HT-29 (cell line): ENCODE measurements at places on chromosomes 3 and 15. TPM values are rescaled to one million over a fixed set of nuclear protein-coding genes. Genes with fewer than 3 reads are reported as not detected.

- no peak for DNase-seq
These were observed 134.0 kb downstream of the PGPEP1L start for GRCh38 chr15:98873441-98874218.

- no peak for DNase-seq
These were observed 36.7 kb upstream of the BDH1 start for GRCh38 chr3:197592361-197593045.

DNA sequence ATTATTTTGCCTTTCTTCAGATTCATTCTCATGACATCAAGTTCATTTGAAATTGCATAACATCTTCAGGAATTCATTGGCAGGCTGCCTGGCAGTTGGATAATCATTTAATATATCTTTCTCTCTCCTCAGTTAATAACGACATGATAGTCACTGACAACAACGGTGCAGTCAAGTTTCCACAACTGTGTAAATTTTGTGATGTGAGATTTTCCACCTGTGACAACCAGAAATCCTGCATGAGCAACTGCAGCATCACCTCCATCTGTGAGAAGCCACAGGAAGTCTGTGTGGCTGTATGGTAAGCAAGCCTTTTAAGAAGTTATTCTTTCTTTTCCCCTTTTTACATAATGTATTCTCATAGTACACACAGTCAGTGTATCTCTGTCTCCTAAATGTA lies 38.2 kb downstream of the TGFBR2 start:
- no peak for DNase-seq

- no peak for DNase-seq
These were observed 215.6 kb upstream of the CD96 start for GRCh38 chr3:111326144-111326995.

GRCh38 chr3:79467721-79468120 lies 300.1 kb downstream of the ROBO1 start:
- DNase-seq = no peak

- DNase-seq = no peak
These were observed 93.3 kb upstream of the NLGN1 start for GRCh38 chr3:173304182-173304800.

GRCh38 chr3:138259126-138259525 lies 70.5 kb downstream of the NME9 start:
- no peak for DNase-seq

DNA sequence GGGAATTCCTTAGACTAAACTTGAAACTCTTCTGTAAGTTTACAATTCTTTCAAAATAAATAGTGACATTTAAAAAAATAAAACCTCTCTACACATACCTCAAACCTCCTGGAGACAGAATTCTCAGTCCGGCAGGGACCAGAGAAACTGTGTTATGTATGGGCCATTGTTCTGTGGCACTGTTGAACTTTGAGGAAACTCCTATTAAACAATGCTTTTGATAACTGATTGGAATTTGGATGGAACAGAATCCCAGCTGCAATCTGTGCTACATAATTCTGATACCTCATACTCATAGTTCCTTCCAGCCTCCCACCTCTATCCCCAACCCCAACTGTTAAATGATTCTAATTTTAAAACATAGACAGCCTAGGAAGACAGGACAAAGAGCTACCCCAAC lies 85.0 kb downstream of the TM4SF4 start:
- no peak for DNase-seq

- DNase-seq = no peak
These were observed 150.9 kb downstream of the FMN1 start for GRCh38 chr15:33043636-33044035.

GRCh38 chr3:116322750-116323375 lies 122.4 kb downstream of the LSAMP start:
- no peak for DNase-seq

DNA sequence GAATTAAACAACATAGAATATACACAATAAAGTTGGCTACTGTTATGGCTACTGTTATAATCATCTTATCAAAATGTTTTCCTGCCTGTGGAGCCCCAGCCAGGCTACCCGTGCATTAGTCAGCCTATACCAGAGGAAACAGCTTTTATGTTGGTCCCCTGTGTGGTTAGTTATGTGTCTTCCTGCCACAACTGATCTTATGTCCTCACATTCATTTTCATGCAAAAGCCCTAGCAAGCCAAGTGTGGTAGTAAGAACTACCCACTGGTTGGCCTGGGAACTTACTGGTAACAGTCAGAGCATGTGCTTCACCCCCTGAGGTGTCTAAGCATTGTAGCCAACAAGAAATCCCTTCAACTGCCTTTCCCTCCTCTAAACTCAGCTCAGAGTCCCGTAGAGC lies 21.8 kb downstream of the MGLL start:
- no peak for DNase-seq

DNA sequence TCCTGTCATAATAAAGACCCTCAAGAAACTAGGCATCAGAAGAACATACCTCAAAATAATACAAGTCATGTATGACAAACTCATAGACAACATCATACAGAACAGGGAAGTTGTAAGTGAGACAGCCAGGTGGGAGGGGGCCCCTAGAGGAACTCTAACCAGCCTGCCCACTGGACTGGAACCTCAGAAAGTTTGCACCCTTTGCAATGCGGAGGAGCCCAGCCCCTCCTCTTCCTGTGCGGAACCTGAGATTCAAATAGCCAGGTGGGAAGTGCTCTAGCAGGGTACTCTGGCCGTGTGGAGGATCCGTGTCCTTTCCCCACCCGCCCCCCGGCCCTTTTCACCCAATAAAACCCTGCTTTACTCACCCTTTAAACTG lies 387.0 kb upstream of the CBLB start:
- no peak for DNase-seq

DNA sequence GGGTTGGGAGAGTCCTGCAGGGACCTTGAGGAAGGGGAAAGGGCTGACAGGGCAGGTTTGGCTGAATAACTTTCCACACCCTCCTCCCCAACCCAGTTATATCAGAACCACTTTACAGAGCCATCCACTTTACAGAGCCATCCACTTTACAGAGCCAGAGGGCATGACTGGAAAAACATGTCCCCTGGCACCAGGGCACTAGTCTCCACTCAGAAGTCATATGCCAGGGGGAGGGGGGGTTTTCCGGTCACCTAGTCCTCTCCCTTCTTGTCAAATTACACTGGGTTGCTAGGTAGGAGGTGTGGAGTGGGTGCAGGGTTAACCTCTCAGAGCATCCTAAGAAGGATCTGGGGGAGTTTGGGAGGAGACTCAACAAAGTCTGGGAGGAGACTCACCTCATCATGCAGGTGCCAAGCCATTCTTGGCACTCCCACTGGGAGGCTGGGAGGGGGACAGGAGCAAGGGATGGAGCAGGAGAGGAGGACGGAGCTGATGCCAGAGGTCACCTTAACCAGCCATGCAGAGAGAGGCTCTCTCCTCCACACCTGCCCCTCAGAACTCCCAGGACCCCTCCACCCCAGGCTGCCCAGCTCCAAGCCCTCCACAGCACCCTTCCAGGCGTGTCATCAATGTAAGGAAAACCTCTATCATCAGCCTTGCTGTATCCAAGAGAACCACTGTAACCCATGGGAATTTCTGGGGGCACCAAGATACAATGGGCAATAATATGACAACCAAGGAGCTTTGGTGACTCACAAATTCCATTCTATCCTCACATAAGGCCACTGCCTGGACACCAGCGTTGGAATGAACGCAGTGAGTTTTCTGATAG lies 1.7 kb downstream of the LRRC2 start:
- DNase-seq = no peak

DNA sequence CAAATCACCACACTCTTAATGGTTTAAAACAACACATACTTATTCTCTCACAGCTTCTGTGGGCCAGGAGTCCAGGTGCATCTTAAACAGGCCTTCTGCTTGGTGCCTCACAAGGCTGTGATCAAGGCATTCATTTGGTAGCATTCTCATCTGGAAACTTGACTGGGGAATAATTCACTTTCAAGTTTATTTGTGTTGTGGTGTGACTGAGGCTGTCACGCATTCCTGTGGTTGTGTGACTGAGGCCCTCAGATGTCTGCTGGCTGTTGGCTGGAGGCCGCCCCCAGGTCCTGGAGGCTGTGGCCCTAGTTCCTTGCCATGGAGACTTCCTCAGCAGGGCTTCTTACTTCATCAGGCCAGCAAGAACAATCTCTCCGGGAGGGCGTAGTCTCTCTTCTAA lies 16.9 kb upstream of the FAM3D start:
- peak; percentile 35 for DNase-seq

GRCh38 chr3:48402281-48402732 lies 27.6 kb downstream of the PLXNB1 start:
- DNase-seq = no peak

GRCh38 chr15:43828061-43828657 lies 1.4 kb downstream of the WDR76 start:
- DNase-seq = no peak

DNA sequence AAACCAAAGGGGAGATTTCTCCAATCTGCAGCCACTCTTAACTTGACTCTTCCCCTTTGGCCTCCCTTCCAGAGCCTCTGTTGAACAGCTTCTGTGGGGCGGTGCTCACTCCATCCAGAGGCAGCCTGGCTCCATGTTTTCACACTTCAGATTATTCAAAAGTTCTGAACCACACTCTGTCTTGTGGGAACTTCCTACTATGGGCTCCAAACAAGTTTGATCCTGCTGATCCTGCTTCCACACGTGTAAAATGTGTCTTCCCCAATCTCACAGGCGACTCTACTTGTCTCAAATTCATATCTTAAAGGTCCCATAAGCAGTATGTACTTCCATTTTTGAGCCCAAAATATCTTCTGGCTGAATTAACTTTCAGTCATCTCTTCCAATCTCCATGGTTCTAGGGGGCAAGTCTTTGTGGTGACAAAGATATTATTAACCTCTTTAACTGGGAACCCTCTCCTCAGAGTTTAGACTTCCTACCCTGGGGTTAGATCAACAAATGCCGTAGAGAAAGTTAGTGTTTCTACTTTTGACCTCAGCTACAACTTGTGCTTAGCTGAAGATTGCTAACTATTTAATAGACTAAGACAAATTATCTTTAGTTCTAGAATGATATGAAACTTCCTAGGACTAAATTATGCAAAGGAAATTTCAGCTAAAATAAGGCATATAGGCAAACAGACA lies 176.3 kb upstream of the BCL6 start:
- no peak for DNase-seq

GRCh38 chr3:66762916-66763693 lies 235.0 kb upstream of the KBTBD8 start:
- no peak for DNase-seq

DNA sequence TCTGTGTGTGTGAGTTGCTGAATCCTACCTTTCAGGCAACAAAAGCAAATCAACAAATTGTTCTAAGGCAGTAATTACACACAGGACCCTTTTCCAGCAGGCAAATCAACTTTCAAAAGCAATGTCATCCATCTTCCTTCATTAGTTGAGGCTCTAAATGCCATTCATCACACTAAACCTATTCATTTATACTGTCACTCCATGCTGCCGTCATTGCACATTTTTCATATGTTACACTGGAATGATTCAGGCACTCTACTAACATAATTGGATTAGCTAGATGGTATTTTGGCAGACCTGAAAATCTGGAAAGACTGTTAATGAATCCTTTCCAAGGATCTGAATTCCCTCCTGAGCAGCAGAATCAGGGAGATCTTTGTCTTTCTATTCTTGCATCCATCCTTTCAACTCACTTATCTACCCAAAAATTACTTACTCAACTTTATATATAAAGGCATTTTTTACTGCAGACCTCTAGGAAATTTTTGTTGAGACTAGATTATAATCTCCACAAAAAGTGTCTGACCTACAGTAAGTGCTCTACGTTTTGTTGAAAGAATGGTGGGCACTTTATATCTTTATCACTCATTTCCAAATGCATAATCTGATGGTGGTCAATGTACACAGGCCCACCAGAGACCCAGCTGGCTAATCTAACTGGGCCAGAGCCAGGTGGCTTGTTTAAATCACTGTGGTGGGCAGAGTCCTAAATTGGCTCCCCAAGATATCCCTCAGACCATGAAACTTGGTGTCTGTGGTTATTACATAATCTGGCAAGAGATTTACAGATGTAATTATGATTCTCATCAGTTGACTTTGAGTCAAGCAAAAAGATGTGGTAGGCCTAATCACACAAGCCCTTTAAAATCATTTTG lies 25.0 kb downstream of the MIX23 start:
- no peak for DNase-seq

GRCh38 chr3:134675726-134676256 lies 25.0 kb upstream of the KY start:
- no peak for DNase-seq

DNA sequence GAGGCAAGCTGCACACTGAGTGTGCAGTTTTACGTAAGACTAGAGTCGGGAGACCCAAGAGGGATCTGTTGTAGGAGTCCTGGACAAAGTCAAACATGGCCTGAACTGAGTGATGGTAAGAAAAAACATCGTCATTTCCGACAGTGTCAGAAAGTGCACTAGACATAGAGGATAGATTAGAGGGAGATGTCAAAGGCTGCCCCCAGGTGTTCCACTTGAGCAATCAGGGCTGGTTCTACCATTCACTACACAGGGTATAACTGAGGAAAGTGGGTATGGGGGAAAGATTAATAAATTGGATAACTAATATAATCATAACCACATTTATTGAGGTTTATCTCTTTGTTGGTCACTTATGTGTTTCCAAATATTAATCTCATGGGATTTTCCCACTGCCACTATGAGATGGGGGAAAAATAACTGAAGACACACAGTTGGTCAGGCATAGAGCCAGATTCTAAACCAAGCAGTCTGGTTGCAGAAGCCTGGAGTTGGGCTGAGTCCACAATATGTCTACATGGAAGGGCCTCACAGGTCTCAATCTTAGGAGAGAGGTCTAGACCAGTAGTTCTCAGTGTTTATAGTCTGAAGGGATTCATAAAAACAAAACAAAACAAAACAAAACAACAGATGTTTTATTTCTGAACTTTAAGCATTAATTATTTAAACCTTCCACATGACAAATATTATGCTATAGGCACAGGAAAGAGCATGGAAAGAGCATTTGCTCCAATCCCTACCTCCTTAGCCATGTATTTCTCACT lies 766.5 kb downstream of the NTRK3 start:
- DNase-seq = peak; percentile 42

DNA sequence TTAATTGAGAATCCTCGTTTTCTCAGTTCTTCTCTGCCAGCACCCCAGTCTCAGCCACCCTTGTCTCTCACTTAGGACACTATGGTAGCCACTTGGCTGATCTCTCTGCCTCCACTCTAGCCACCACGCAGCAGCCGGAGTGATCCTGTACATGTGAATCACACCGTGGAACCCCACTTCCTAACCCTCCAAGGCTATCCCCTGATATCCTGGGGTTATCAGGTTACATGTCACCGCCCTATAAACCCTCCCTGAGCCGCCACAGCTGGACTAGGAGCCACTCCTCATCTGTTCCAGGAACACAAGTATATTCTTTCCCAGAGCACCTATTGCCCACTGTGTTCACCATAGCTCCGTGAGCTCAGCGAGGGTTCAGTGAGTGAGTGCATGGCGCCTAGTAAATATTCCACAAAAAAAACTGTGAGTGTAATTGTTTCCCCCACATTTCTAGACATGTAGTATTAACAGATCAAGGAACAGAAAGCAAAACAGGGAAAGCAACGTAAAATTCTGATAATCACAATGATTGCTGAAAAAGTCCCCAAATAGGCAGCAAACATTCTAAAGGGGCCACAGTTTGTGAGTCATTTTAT lies 661 bp upstream of the PARP14 start:
- DNase-seq = peak; percentile 70

The PLEKHO2 gene
- 6.4 and 8.1 TPM in 2 replicates for total RNA-seq

The ENTPD3 gene
- not detected in 2 replicates for total RNA-seq

The SLC2A2 gene
- 0.03 and 0.05 TPM in 2 replicates for total RNA-seq

The MESP1 gene
- total RNA-seq = 0.23 and 0.71 TPM in 2 replicates

The ARL14 gene
- 4.3 and 7.5 TPM in 2 replicates for total RNA-seq

The TRIP4 gene
- total RNA-seq = 5.4 and 6.1 TPM in 2 replicates

The SAMD7 gene
- total RNA-seq = not detected in 2 replicates
